Naive thymus-derived CD8-positive, alpha-beta T cell (primary cell): ENCODE measurements at places on chromosomes 2 and 18.

DNA sequence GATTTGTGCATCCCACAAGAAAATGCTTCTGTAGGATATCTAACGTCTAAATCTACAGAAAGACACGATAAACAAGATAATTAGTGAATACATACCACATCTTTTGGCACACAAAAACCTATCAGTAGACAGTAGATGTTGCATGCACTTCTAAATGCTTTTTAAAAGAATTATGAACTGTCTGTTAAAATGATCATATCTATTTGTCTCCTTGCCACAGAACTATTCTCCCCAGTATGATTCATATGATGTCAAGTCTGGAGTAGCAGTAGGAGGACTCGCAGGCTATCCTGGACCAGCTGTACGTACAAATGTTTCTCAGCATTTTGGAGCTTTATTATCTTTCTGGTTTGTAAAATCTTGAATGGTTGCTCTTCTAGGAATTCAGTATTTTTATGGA, 12.7 kb downstream of the COL3A1 start:
- DNase-seq, result no peak

DNA sequence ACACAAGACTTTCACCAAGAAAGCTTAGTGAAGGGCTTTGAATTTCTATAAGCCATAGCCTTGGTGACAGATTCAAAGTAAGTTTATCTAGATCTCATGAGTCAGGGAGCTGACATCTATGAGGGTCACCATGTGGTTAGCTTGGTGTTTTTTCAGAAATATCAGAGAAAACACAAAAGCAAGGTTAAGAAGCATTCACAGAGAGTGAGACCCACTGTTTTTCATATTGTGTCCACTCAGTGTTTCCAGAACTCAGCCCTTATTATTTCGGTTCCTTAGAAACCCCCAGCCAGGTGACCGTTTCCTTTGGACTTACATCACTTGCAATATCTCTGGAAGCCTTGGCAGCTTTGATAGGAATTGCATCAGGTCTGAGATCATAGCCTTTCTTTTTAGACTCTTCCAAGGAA, 76.6 kb downstream of the NEB start:
- DNase-seq, result no peak

GRCh38 chr18:45024357-45025088, 343.8 kb downstream of the SETBP1 start:
- DNase-seq, result no peak

DNA sequence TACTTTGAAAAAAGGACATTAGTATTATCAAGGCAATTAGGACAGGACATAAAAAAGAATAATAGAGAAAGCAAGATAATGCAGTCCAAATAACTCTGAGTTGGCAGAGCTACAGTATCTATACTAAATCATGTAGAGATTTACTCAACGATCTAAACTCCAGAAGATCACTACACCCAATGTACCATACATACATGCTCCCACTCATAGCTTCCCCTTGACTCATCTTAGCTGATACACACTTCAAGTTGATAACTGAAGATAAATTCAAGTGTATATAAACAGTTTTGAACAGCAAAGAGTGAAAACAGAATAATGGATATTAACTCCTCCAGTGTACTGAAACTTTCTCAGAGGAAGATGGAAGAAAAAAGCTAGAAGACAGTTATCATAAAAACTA, 78.5 kb downstream of the SESTD1 start:
- no peak for DNase-seq

DNA sequence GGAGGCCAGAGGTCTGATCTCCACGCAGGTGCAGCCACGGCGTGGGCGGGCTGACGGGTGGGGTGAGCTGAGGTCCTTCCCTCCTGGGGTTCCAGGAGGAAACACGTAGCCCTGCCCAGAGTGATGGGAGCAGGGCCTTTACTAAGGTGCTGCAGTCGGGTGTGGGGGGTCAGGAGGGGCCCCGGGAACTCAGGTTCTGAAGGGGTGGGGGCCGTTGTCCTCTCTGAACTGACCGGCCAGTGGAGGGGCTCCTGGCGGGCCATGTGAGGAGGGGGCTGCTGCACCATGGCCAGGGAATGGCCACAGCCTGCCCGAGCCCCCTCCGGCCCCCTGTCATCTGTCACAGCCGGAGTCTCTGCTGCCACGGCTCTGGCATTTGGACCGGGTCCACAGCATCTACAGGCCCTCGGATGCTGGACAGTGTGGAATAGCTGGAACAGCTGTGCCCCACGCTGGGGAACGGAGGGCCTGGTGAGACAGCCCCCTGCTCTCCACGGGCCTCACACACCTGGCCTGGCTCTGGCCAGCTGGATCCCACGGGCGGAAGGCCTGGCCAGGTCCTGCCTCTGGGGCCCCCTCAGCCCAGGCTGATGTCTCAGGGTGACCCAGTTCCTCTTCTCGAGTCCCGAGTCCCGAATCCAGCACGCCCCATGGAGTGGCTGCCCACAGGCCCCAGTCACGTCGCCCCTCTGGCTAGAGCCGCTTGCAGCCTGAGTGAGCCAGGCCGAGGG, 145.6 kb upstream of the GPC1 start:
- no peak for DNase-seq

DNA sequence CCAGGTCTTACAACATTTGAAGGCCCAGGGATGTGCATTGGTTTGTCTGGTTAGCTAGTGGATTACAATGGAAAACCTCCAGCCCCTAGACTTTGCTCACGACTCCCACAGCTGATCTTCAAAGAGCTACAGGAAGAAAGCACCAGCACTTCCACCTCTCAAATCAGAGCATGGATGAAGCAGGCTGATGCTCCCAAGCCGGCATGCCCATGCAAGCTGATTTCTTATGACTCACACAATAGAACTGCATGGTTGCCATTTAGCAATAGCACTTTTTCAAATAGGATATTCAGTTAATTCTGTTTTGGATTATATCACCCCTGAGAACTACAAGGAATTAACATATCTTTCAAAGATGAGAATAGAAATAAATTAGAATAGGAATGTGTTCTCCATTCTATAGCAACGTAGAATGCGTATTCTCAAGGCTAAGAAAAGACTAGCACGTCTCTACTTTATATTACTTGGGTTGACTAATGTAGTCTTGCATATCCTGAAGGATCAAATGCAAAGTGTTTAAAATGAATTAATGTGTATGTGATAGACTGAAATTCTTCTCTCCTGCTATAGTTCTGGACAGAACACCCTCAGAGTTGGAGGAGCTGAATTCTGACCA, 292.4 kb downstream of the TRIB2 start:
- DNase-seq, result no peak

GRCh38 chr18:48838921-48839818, 111.6 kb downstream of the SMAD7 start:
- DNase-seq, result no peak

- DNase-seq, result no peak
Observed at GRCh38 chr2:28201671-28202180, 190.9 kb upstream of the FOSL2 start.

- no peak for DNase-seq
Observed at GRCh38 chr18:35247412-35248249, 6.8 kb downstream of the ZNF397 start.

DNA sequence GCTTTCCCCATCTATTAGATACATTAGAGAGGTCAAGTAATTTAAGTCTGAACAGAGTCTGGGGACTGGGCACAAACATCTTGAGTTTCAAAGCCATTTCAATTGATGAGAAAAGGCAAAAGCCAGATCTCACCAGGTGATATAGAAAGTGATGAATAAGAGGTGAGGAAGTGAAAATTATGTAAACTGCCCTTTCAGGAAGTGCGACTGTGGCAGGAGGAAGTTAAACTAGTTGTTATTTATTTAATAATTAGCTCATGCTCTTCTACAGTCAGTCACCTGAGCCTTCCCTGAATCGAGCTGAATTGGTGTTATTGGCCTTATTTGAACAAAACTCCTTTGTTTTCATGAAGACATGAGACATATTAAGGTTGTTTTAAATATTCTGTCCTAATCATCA, 115.1 kb downstream of the CDH20 start:
- no peak for DNase-seq

DNA sequence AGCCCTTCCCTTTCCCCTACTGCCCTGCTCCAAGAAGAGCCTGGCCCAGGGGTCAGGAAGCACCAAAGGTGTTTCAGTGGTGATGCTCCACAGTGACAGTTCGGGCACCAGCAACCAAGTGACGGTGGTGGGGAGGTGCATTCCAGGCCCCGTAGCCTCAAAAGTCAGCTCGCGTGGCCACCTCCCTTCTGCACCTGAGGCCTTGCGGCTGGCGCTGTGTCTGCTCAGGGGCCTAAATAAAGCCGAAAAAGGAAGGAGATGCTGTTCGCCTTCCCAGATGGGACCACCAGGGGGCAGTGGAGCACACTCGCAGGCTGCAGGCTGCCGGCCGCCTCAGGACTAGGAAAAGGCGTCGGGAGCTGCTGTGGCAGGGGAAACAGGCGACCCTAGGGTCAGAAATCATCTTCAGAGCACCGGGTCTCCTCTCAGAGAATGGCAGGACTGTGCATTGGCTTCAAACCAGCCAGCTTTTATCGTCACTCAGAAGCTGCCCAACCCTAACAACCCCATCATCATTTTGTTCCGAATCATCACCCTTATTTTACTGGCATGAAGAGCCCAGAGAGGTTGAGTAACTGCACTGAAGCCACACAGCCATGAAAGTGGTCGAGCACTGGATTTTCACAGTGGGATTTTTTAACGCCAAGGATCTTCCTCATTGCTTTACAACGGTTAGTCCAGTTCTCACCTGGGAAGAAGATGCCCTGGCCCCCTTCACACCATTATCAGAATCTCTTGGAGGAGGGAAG, 213.0 kb upstream of the CELF4 start:
- no peak for DNase-seq

GRCh38 chr2:178205853-178206521, 11.7 kb downstream of the OSBPL6 start:
- no peak for DNase-seq

DNA sequence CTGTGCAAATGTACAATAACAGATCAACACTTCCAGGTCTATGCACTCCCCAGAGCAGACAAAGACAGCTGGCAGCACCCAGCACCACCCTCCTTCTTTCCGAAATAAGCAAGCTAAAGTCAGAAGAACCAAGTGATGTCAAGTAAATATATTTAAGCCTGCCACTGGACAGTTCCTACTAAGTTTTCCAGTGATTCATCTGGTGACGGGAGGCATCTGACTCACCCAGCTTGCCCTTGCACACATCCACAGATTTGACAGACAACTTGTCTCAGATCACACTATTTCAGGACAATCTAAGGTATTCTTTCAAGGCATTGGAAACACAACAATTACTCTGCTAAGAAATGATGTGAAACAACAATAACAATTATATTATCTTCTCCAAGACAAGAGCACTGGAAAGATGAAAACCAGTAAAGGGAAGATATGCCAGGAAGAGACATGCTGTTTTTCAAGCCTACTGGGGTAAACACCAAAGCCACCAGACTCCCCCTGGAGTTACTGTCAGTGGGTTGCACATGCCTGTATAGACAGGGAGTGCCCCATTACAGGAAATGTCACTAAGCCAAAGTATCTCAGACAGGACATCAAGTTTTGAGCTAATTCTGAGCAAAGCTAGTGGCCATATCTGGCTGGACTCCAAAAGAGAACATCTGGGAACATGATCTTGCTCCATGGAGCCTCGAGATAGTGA, 287.9 kb upstream of the KLHL29 start:
- no peak for DNase-seq

GRCh38 chr18:28175930-28176697, 816 bp downstream of the CDH2 start:
- no peak for DNase-seq

DNA sequence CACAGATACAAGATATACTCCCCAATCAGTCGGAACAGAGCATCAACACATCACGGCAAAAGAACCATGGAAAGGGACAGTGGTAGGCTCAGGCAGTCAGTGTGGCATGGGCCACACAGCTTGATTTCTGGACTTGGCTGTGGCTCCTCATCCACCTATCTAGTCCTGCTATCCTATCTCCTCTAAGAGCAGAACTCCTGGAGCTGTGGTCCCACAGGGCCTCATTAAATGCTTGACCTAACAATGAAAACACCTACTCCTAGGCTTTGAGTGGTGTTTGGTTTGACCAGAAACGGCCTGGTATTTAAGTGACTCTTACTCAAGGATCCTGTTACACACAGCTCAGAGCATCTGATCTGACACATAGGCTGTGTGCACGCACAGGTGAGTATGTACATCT, 33.6 kb upstream of the SMAD2 start:
- no peak for DNase-seq

DNA sequence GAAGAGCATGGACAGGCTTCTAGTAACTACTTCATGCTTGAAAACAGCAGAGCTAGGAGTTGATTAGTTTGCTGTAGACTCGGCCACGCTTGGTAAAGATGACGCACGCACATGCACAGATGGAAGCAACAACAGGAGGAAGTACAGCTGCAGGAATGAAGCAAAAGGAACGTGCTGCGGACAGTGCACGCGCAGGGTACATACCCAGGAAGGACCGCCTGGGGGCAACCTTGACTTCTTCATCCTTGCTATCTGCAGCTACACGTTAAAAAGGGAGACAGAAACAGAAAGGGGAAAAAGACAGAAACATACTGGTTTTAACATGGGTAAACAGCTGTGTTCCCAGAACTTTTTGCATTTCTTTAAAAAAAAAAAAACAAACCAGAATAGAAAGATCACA, 17.7 kb downstream of the SLC66A2 start:
- no peak for DNase-seq

DNA sequence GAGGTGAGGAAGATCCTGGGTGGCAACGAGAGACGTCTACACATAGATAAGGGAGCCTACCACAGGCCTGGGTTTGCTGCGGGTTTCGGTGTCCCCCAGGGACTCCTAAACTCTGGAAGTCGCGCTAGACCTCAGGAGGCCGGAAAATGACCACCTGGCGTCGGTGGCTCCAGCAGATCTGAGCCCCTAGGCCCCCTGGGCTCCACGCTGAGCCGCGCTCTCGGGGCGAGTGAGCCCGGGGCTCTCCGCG, 987 bp upstream of the DLX1 start:
- DNase-seq, result no peak

DNA sequence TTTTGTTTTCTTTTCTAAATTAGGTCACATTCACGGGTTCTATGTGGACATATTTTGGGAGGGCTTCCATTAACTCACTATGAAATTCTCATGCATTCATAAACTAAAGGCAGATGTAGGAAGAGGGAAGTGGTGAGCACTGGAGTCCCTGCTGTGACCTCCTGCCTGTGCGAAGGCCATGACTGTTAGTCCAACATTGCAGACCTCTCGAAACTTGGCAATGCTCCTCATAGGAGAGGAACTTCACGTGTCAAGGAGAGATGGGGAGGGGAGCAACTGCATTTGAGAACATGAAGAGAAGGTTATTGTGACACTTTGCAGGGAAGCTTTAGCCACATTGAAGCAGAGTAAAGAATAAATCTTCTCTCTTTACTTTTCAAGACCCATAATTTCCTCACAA, 126.4 kb upstream of the HNMT start:
- no peak for DNase-seq

- DNase-seq, result no peak
Observed at GRCh38 chr2:163731735-163732134, 4.1 kb downstream of the FIGN start.

DNA sequence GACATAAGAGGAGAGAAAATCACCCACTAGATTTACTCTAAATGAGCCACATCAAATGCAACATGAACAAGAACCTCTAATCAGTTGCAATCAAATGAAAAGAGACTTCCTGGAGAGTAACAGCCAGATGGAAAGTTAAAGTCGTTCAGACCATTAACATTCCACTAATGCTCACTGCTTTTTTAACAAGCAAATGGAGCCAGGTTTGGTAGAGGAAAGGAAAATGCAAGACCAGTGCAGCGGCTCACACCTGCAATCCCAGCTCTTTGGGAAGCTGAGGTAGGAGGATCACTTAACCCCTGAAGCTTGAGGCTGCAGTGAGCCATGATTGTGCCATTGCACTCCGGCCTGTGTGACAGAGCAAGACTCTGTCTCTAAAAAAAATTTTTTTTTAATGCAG, 48.5 kb downstream of the CACNB4 start:
- DNase-seq, result no peak
